ENCODE measurements at places on chromosomes 16 and 17. TPM values are rescaled to one million over a fixed set of nuclear protein-coding genes. Genes with fewer than 3 reads are reported as not detected.

- no peak for DNase-seq
- H3K27ac ChIP-seq, result no peak overlapping the region
- H3K27me3 ChIP-seq, result no peaks in the 10 kb centered on the region
- no peaks in the 10 kb centered on the region for H3K36me3 ChIP-seq
- no peaks in the 10 kb centered on the region for H3K4me1 ChIP-seq
Measured at GRCh38 chr16:86307514-86307903, 202.8 kb upstream of the FOXF1 start.

DNA sequence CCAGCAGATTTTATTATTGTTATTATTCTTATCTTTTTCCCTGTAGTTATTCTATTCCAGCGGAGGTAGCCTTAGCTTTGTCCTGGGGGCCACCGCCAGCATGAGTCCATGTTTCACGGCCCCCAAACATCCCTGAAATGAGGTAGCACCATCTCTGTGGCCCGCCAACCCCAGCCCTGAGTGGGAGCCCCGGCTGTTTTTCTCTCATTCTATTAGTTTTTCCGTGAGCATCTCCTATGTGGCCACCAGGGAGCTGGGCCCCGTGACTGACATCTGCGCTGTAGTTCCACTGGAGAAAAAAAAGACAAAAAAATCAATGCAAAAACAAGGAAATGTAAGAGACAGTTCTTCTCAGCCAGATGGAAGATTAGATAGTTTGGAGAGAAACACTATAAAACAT is 43.5 kb upstream of the IL34 start:
- no peak overlapping the region for H3K27ac ChIP-seq
- no peaks in the 10 kb centered on the region for H3K36me3 ChIP-seq
- H3K27me3 ChIP-seq, result 0 out of 2 replicates have a peak, but pooled peaks cover 2% of the 10 kb centered on the region
- DNase-seq, result no peak
- H3K4me3 ChIP-seq, result no peak overlapping the region
- no peaks in the 10 kb centered on the region for H3K4me1 ChIP-seq

DNA sequence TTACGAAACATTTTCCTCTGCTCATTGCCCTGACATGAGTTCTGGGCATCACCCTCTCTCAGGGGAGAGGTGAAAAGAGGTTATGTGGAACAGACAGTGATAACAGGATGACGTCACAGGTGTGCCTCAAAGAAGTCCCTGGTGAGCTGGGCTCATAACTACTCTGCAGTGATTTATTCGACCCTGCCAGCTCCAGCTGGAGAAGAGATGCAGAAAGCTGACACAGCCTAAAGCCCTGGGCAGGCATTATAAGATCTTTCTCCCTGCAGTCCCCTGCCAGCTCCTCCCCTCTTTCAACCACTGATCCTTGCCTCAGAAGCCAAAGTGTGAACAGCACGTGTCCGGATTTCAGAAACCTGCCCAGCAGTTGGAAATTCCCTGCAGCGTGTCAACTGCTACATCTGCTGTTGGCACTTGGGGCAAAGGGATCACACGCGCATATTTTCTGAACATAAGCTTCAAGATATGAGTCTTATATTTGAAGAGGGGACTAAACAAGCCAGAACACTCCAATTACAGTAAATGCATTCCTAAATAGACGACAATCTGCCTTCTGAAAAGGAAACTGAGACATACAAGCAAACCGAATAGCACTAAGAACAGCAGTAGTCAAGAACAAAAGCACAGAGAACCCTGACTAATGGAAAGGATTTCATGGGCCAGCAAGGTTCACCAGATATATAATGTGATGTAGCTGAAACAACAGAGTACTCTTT is 80.5 kb downstream of the SMG6 start:
- H3K4me3 ChIP-seq, result no peak overlapping the region
- no peaks in the 10 kb centered on the region for H3K27me3 ChIP-seq
- no peaks in the 10 kb centered on the region for H3K4me1 ChIP-seq
- H3K27ac ChIP-seq, result no peak overlapping the region

GRCh38 chr17:7222972-7223292 is 3.2 kb downstream of the ACADVL start:
- DNase-seq, result no peak
- H3K27me3 ChIP-seq, result no peaks in the 10 kb centered on the region
- H3K4me1 ChIP-seq, result peaks cover 3% of the 10 kb centered on the region
- peaks cover 56% of the 10 kb centered on the region for H3K36me3 ChIP-seq
- H3K4me3 ChIP-seq, result no peak overlapping the region

GRCh38 chr17:77690271-77691161 is 268.0 kb upstream of the TNRC6C start:
- no peak overlapping the region for H3K4me3 ChIP-seq
- peaks cover 13% of the 10 kb centered on the region for H3K27me3 ChIP-seq
- H3K4me1 ChIP-seq, result peaks cover 1% of the 10 kb centered on the region
- no peaks in the 10 kb centered on the region for H3K36me3 ChIP-seq

DNA sequence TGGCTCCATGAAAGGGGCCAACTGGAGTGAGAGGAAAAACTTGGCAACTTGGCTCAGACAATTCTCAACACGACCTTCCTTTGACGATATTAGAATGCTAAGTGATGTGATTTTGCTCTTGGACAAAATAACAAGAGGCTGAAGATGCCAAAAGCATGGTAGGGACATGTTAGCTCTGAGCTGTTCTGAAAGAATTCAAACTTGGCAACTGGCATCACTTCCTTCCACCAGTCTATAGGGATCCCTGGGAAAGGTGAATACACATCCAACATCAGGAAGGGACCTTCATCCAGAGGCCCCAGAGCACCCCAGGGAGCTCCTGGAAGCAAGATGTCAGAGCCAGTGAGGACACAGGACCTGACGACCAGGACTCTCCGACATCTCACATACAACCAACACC is 4.3 kb downstream of the KRT37 start:
- H3K36me3 ChIP-seq, result no peaks in the 10 kb centered on the region
- no peaks in the 10 kb centered on the region for H3K27me3 ChIP-seq
- no peaks in the 10 kb centered on the region for H3K4me1 ChIP-seq
- H3K4me3 ChIP-seq, result no peak overlapping the region

DNA sequence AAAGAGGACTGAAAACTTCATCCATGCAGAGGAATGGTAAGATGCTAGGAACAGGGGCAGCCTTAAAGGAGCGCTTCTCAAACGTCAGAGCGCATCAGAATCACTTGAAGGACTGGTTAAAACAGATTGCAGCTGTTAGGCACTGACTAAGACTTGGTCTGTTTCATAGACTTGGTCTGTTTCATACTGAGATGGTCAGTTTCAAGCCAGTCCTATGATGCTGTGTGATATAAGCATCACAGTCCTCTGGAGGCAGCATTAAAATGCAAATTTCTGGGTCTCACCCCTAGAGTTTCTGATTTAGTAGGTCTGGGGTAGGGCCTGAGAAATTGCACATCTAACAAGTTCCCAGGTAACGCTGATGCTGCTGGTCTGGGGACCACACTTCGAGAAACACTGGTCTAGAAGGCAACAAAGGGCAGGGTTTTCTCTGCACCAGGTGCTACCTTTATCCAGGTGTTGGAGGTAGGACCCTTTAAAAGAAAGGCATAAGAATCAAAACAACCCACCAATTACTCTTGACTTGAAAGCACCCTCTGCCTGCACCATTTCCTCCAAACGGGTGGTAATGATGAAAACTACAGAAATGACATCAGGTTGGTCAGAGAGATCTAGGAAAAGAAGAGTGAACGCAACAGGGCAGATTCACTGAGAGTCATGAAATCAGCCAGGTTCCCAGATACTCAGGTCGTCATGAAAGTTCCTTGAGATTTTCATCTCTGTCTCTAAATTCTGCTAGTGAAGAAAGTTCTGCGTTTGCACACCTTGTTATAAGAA is 95.0 kb upstream of the RCVRN start:
- H3K4me1 ChIP-seq, result no peaks in the 10 kb centered on the region
- no peak for DNase-seq

GRCh38 chr17:66522591-66523272 is 220.3 kb downstream of the PRKCA start:
- no peaks in the 10 kb centered on the region for H3K27me3 ChIP-seq
- H3K4me1 ChIP-seq, result peaks cover 3% of the 10 kb centered on the region
- no peaks in the 10 kb centered on the region for H3K36me3 ChIP-seq
- no peak overlapping the region for H3K27ac ChIP-seq
- no peak overlapping the region for H3K4me3 ChIP-seq

DNA sequence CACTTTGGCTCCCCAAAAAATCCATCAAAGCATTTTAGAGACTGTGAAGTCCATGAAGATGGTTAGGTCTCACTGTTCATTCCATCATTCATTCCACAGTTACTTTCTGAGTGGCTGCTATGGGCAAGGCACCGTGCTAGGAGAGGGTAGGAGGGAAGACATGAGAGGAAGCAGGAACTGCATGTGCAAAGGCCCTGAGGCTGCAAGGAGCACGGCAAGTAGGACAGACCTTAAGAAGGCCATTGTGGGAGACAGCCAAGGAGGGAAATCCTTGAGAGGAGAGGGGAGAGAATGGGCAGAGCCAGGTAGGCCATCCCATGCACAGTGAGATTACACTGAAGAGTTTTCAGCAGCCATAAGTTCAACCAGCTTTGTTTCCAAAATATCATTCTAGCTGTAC is 196.2 kb upstream of the DYNLRB2 start:
- H3K27me3 ChIP-seq, result no peaks in the 10 kb centered on the region
- H3K4me1 ChIP-seq, result no peaks in the 10 kb centered on the region
- DNase-seq, result no peak
- H3K27ac ChIP-seq, result no peak overlapping the region

GRCh38 chr17:34827008-34827407 is 134.3 kb downstream of the CCT6B start:
- no peak overlapping the region for H3K4me3 ChIP-seq
- H3K36me3 ChIP-seq, result no peaks in the 10 kb centered on the region
- H3K27me3 ChIP-seq, result no peaks in the 10 kb centered on the region
- H3K27ac ChIP-seq, result no peak overlapping the region
- no peaks in the 10 kb centered on the region for H3K4me1 ChIP-seq

DNA sequence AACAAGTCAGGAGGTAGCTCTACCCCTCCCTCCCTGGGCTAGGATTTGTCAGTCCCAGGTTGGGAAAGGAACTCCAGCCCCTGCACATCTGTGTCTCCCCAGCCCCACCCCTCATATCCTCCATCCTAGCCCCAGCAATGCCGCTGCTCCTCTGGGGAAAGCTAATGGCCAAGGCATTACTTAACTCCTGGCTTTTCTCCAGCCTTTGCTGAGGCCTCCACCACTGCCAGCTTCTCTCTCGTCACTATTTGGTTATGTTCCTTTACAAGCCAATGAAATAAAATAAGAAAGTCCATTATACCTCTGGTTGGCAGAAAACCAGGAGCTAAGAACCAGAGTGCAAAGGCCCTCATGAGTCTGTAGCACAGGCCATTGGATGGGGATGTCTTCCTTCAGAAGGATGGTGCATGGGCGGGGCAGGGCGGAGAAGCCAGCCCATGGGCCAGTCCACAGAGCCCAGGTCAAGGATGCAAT is 171.0 kb downstream of the CCDC182 start:
- no peak overlapping the region for H3K27ac ChIP-seq
- no peak for DNase-seq
- H3K36me3 ChIP-seq, result no peaks in the 10 kb centered on the region
- H3K4me3 ChIP-seq, result no peak overlapping the region
- H3K27me3 ChIP-seq, result no peaks in the 10 kb centered on the region

GRCh38 chr17:77924757-77925336 is 33.7 kb upstream of the TNRC6C start:
- no peaks in the 10 kb centered on the region for H3K27me3 ChIP-seq
- DNase-seq, result peak; percentile 80
- H3K36me3 ChIP-seq, result no peaks in the 10 kb centered on the region

DNA sequence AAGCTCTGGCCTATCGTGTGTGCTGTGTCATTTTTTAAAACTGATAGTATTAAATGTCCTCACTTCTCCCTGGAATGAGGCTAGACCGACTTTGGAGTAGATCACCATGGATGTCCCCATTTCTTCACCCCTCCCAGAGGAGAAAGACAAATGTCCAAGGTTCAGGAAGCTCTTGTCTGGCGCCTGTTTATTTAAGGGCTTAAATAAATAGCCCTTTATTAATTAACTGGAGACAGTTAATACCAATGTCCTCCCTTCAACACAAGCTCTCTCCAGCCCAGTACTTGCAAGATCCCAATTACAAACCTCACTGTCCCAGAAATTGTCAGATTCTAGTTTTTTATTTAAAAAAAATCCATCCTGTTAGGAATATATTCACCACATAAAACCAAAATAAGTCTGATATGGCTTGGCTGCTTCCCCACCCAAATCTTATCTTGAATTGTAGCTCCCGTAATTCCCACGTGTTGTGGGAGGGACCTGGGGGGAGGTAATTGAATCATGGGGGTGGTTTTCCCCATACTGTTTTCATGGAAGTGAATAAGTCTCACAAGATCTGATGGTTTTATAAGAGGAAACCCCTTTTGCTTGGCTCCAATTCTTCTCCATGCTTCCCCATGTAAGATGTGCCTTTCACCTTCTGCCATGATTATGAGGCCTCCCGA is 344.4 kb downstream of the SHISA9 start:
- no peak for DNase-seq
- no peaks in the 10 kb centered on the region for H3K4me1 ChIP-seq
- no peaks in the 10 kb centered on the region for H3K27me3 ChIP-seq

Gene HOXB9
- not detected for total RNA-seq

Gene MYH8
- not detected for total RNA-seq

Gene CFAP119
- 5.2 TPM for total RNA-seq

Gene KRTAP16-1
- total RNA-seq, result not detected

DNA sequence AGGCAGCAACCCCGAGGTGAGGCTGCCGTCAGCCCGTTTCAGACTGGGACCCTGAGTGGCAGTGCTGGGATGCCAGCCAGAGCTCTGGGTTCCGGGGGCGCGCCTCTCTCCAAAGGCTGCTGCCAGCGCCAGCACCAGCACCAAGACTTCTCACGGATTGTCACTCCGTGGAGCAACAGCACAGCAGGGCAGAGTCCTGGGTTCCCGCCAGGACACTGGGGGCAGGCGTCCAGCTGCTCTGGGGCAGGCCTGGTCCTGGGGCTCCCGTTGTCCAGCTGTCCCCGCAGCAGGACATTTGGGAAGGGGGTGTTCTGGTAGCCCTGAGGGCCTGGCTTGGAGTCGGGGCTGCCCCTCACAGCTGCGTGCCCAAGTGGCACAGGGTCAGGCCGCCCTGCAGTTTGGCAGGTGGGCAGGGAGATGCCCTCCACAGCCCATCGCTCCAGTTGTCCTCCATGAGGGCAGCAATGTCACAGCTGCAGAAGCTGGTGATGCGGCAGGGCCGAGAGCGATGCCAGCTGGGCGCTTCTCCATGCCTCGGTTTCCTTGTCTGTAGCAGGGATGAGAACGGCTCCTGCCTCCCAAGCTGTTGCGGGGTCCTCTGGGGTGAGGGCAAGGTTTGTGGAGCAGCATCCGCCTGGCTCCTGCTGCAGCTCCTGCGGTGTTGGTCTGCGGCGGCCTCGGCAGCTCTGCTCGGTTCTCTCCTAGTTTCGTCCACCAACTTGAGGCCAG is 137.3 kb upstream of the CIBAR2 start:
- DNase-seq, result no peak
- H3K27ac ChIP-seq, result no peak overlapping the region
- H3K4me1 ChIP-seq, result no peaks in the 10 kb centered on the region

Gene XAF1
- not detected for total RNA-seq

DNA sequence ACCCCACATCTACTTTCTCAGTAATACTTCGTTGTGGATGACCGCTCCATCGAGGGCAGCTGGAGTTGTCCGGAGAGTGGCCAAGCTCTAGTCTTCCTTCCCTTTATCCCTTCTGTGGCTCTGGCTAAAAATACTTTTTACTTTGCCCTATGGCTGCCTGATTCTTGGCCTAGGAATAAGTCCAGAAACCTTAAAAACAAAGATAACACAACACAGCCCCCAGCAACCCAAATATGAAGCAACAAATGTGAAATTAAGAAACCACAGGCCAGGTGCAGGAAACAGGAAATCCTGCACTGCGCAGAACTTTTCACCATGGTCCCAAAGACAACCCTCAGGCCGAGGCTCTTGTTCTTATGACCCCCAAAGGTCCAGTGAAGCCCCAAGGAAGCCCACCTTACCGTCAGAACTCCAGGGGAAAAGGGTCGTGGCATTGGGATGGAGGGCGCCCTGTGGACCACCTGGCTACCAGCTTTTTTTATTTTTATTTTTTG is 26.0 kb downstream of the TK2 start:
- no peaks in the 10 kb centered on the region for H3K36me3 ChIP-seq
- DNase-seq, result no peak
- no peak overlapping the region for H3K4me3 ChIP-seq

Measured in H1 (cell line).